ENCODE measurements at places on chromosomes 2 and 18.

DNA sequence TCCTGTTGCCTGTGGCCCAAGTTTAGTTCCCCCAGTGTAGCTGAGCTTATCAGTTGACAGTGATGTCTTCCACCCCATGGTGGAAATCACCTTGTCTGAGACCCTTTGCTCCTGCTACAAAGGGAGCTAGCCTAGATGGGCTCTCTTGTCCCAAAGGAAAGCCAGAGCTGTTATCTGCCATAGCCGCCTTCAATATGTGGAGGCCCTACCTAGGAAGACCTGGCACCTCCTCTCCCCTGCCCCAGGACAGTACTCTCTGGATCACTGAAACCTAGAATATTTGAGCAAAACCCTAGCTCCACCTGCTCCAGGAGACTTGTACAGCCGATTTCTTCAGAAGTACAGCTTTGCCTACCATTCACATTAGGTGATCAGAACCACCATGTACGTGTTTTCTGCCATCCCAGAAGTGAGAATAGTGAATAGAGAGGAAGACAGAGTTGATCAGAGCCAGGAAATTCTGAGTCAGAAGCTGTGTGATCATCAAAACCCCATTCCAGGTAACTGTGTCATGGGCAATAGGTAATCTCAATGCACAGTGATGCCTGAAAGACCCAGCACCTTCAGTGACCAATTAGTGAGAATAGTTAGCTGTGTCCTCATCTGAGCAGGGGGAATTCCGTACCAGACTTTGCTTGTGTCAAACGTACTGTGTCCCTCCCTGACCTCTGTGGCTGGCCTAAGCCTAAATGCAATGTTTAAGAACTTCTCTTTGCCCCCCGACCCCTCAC, 138.4 kb upstream of the ALPP start:
- no peak for DNase-seq

GRCh38 chr2:105732101-105732500, 12.6 kb upstream of the NCK2 start:
- no peak for DNase-seq

GRCh38 chr2:67201521-67201920, 195.6 kb upstream of the ETAA1 start:
- DNase-seq, result no peak

- no peak for DNase-seq
Measured at GRCh38 chr2:240248721-240249422, 108.4 kb upstream of the OTOS start.

- no peak for DNase-seq
Measured at GRCh38 chr18:70025580-70025979, 77.9 kb upstream of the CD226 start.

DNA sequence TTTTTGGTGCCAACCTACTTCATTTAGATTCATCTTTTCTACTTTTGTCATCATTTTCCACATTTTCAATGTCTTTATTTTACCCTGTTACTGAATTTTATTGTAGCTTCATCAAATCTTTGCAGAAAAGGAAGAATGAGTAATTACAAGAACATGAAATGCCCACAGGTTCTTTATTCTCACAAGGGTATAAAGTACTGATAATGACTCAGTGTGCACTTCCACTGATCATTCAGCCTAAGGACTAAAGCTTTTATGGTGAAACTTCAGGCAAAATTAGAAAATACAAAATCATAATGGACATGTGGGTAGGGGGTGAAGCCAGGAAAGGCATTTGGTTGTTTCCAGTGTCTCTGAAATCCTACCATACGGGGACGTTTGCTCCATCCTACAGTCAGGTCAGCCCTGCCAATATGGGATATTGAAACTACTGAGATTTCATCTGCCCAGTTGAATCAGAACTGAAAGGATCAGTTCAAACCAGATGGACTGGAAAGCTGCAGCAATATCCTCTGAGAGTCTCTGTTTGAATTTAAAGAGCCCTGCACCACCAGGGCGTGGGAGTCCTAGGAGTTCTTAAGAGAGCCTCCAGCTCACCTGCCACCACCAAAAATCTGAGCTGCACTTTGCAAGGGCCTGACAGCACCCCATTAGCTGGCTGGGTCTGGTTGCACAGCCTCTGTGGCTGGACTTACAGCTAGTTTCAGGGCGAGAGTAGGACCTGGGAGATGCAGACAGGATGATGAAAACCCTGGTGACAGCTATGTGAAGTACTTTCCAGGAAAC, 390.4 kb downstream of the CMPK2 start:
- no peak for DNase-seq

DNA sequence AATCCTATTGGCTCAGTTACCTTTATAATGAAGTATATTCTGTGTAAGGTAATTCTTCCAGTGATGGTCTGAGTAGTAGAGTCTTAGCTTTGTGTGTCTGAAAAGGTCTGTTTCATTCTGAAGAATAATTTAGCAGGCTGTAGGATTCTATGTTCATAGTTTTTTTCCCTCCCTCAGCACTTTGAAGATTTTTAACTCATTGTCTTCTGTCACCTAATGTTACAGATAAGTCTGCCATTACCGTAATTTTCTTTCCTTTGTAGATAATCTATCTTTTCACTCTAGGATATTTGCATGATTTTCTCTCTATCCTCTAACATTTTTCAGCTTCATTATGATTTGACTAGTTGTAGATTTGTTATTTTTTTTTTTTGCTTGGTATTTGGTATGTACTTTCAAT, 22.7 kb downstream of the INSIG2 start:
- no peak for DNase-seq

GRCh38 chr18:57148263-57148662, 1.4 kb downstream of the BOD1L2 start:
- DNase-seq, result no peak

DNA sequence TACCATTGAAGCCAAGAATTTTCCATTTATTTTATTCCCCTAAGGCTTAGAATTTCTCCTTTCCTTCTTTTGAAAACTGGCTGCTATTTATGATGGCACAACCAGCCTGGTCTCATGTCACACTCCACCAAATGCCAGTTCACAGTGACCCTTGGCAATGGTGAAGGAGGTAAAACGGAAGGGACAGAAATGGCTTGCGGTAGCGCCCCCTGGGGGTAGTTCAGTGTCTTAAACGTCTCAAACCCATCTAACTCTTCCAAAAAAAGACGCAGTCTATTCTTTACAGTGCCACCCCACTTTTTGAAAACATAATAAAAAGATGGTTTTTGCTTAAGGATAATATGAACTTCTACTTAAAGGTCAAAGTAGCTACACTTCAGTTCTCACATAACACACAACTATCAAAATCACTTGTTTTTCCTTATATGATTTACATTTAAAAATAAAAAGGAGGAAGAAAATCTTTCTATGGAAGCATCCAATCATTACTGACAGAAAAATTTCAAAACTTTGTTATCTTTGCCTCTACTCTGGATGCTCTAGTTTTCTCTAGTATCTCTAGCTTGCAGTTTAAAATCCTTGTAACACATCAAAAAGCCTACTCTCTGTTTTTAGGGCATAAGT, 28.0 kb downstream of the PNO1 start:
- no peak for DNase-seq

DNA sequence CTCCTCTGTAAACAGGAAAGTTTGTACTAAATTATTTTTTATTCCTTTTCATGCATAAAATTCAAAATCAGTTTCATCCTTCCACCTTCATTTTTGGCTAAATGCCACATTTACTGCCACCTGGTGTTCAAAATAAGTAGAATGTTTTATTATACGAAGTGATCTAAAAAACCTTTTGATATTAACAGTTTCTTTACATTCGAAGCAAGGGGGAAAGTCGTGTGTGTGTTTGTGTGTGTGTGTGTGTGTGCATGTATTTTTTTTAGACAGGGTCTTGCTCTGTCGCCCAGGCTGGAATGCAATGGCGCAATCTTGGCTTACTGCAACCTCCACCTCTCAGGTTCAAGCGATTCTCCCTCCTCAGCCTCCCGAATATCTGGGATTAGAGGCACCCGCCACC, 9.0 kb upstream of the SCN9A start:
- no peak for DNase-seq

- DNase-seq, result no peak
Measured at GRCh38 chr2:69011611-69012157, 1.3 kb upstream of the ANTXR1 start.

GRCh38 chr2:198324071-198324470, 519.7 kb downstream of the PLCL1 start:
- DNase-seq, result no peak

- DNase-seq, result no peak
Measured at GRCh38 chr2:159128191-159128590, 158.3 kb downstream of the WDSUB1 start.

DNA sequence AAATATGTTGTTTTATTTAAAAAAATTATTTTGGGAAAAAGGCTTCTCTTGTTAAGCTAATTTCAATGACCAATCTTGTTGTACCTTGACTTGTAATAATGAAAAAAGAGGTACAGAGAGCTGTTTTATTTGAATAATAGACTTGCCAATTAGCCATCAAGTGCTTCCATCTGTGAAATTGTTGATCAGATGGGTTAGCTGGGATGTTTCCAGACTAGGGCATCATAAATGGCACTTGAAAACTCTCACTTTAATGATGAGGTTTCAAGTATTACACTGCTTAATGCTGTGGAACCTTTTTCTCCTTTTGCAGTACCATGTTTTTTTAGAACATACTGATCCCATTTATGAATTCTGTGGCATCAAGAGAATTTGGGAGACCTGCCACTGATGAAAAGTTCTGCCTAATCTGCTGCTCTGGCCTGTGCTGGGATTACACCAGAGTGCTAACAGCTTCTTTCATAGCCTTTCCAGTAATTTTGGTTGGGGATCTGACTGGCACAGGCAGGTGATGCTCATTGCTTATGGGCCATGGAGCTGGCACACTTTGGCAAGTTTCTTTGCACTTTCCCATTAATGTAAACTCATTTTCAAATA, 24.2 kb downstream of the PSMD14 start:
- DNase-seq, result no peak

- no peak for DNase-seq
Measured at GRCh38 chr18:56870982-56871381, 219.8 kb downstream of the WDR7 start.

DNA sequence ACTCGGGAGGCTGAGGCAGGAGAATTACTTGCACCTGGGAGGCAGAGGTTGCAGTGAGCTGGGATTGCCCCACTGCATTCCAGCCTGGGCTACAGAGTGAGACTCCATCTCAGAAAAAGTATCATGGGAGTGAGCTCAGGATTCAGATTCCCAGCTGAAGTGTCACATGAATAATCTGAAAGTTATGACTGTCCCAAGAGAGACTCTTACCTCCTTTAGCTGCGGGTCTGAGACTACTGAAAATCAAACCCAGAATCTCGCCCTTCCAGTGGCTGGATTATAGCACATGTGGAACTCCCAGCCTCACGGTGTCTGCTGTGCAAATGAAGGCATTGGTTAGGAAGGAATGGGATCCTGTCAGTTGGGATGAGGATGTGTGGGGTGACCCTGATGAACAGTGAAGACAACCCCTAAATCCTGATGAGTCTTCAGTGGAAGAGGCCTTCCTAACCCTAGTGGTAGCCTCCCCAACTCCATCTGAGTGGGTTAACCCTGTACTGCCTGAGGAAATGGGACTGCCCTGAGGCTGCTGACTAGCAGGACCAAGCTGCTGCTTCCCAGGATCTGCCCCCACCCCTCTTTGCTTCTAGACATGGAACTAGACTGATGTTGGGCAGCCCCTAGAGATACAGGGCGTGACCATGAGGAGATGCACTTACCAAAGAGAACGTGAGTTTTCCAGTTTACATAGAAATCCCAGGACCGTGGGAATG, 16.5 kb downstream of the BOK start:
- DNase-seq, result no peak

Measured in amniotic stem cell (primary cell).